Stimulated activated CD8-positive, alpha-beta memory T cell treated with anti-CD3 and anti-CD28 coated beads, Interleukin-7, amount 100 ng/mL, for 1 hour (primary cell): ENCODE measurements at places on chromosomes 12 and 14.

- DNase-seq: no peak
Measured at GRCh38 chr12:48956279-48957140, 777 bp downstream of the ARF3 start.

DNA sequence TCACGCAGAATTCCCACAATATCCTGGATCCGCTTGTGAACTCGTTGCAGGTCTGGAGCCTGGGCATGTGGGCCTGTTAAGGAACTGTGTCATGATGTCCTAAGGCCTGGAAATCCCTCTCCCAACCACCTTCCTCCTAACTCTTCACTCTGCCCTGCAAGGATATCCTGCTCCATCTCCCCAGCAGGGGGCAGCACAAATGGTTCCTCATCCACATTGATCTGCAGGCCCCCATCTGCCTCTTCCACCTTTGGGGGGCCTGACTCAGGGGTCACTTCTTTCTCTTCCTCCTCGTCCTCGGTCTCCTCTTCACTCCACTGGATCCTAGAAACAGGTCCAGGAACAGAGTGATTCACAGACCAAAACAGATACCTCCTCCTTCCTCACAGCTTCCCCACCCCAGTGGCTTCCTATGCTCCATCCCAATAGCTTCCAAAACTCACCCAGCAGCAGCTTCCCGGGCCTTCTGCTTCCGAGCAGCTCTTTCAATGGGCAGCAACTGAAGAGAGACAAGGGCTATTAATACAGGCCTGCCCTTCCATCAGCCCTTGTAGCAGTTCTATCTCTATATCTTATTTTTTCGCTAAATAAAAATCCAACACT, 4.5 kb downstream of the NOP2 start:
- peak; percentile 61 for DNase-seq

DNA sequence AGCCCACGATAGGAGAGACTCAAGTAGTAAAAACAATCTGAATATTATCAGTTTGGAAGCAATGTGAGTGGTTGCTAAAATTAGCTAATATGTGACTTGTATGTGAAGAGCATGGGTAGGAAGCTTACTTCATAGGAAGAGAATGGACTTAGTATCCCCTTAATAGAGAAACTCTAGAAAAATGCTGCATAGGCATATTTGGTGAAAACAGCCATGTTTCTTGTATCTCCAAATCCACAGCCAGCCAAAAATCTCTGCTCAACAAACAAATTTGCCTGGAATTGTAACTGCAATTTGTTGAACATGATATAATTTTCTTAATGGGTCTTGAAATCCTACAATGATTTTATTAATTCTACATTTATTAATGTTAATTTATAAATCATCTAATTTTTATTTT, 1252.9 kb upstream of the TMEM132C start:
- DNase-seq: no peak

DNA sequence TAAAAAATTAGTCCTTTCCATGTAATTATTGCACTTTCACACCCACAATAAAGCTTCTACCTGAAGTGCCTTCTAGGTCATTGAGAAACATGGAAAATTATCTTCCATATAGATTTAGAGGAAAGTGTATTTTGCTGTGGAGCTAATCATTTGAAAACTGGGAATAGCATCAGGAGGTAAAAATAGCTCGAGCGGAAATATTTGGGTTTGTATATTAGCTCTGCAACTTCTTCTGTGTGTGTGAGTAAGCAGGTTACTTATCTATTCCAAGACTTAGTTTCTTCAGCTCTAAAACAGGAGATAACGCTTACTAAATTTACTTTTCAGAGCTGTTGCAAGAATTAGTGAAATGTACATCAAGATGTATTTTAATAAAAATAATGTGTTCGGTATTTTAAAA, 95.0 kb upstream of the MON2 start:
- DNase-seq: no peak

DNA sequence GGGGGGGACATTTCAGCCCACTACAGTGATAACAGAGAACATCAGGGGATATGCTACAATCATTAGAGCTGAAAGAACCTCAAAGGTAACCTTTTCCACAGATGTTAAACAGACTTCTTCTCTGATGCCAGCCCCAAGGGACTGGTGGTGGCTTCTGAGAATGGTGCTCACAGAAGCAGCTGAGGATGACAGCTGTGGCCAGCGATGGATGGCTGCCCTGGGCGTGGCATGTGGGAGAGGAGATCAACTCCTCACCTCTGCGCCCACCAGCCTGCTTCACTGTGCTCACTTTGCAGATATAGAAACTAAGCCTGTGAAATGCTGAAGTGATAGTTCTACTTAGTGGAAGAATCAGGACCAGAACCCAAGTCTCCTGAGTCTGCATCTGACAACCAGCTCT, 33.0 kb downstream of the FOXN3 start:
- DNase-seq: no peak

GRCh38 chr12:130945786-130946492, 7.8 kb upstream of the ADGRD1 start:
- DNase-seq: no peak

DNA sequence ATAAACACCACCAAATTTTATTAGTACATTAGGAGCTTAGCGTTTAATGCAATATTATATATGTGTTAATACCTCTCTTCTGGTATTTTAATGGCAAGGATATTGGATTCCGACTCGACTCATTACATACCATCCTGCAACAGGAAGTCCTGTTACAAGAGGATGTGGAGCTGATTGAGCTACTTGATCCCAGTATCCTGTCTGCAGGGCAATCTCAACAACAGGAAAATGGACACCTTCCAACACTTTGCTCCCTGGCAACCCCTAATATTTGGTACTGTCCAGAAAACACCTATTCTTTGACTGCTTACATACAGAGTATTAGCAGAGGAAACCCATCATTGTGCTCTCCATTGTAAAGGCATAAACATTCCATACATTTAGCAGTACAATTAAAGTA, 45.2 kb downstream of the VEZT start:
- no peak for DNase-seq

DNA sequence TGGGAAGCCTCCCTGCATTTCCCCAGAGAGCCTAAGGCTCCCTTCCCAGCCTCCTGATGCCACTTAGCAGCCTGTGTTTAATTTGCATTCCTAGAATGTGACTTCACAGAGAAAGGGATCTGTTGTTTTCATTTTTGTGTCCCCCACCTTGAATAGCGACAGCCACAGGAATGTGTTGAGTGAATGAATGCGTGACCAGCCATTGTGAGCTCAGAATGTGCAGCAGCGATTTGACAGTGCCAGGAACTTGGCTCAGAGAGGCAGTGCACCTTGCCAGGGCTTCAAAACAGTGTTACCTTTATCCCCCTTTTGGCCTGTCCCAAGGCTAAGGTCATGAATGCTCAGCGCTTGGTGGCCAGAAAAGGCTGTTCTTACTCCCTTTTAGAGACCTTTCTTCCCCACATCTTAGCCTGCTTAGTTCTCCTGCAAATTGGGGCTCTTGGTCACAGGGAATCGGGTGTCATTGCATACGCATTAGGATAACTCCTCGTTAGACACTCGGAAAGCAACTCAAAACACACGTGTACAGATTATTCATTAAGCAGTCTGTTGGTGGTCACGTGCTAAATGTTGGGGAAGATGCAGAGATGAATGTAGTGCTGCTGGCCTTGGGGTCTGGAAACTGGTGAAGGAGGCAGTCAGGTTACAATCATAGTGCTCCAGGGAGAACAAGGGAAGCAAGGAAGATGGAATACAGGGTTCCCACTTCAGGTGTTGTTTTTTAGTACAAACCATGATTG, 9.8 kb downstream of the NTF3 start:
- no peak for DNase-seq

- no peak for DNase-seq
Measured at GRCh38 chr12:88144546-88145468, 2.7 kb downstream of the TMTC3 start.

DNA sequence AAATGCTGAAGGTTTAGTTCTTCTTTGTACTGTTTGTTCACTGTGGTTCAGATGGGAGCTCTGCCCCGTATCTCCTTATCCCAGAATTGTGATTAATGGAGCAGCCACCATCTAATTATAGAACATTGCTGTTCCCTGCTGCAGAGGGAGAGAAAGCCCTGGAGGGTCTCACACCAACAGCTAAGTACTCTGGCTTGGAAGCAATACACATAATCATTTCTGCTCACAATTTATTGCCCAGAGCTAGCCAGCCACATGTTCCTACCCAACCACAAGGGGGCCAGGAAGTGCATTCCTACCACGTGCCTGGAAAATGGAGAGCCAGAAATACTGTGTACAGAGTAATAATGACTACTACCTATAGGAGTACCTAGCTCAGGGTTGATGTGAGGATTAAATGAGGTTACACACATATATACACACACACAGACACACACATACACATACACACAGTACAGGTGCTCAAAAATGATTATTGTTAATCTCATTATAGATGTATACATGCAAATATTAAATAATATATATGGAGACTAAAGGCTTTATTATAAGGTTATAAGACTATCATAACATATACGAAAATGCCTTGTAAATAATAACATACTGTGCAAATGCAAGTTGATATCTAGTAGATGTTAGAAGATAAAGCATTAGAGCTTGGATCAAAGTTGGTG, 22.3 kb downstream of the MSRB3 start:
- no peak for DNase-seq

GRCh38 chr12:79525357-79525756, 165.4 kb downstream of the PAWR start:
- DNase-seq: no peak

DNA sequence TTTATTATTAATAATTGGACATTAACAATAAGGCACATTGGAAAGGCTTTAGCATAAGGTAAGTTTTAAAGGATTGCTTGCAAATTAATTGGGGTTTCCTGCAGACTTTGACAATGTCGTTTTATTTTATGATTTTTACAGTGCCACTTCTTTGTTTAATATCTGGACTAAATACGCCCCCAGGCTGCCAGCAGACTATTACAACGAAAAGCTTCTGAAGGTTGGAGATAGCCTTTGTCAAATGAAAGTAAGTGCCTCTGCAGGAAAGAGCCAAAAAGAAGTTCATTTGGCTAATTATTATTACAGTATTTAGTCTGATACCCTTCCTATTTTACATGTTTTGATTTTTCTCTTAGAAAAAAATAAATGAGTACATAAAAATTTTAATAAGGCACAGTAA, 11.3 kb downstream of the CFAP54 start:
- no peak for DNase-seq

DNA sequence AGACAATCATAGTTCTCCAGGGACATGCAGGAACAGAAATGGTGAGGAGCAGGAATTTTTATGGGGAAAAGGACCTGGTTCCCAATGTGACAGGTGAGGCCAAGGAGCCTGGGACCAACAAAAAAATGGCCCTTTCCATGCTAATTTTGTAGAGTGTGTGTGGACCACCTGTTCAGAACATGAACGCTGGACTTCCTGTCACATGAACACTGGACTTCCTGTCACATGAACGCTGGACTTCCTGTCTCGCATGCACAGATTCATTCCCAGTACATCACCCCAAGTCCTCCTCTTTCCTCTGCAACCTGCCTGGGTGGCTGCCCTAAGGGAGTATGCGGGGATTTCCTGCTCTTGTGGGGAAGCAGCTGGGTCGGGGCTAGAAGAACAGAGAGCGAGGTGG, 10.1 kb downstream of the FGF6 start:
- DNase-seq: no peak

GRCh38 chr14:46488374-46488773, 163.2 kb downstream of the RPL10L start:
- no peak for DNase-seq

GRCh38 chr12:1808036-1808797, 12.1 kb upstream of the LRTM2 start:
- DNase-seq: no peak

DNA sequence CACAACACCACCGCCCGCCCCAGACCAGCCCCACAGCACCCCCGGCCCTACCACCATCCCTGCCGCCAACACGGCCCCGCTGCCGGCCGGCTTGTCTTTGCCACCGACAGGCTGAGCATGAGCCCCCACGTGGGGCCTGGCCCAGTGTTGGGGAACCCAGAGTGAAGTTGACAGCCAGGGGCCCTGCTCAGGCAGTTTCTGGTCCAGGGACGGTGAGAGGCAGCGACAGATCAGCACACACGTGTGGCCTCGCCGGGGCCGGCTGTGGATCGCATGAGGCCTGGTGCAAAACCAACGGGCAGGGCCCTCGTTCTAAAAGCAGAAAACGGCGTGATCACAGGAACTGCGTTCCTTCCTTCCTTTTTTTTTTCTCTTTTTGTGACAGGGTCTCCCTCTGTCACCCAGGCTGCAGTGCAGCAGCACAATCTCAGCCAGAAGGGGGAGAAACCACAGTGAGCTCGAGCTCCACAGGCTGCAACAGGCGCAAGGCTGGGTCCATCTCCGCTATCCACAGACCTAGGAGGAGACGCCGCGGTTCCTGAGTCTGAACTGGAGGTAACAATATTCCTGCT, 50.5 kb upstream of the FBRSL1 start:
- no peak for DNase-seq

DNA sequence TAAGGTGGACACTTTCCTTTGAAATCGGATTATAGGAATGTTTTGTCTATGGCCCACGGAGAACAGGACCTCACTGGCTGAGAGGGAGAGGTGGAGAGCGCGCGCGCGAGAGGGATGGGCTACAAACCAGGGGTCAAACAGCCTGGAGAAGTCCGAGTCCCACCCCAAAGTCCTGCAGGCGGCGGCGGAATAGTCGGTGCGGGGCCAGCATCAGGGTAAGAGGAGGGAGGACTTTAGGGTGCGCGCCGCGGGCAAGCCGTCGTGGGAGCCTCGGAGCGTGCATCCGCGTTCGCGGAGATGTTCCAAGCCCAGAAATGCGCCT, 3.3 kb upstream of the HOXC8 start:
- DNase-seq: no peak

DNA sequence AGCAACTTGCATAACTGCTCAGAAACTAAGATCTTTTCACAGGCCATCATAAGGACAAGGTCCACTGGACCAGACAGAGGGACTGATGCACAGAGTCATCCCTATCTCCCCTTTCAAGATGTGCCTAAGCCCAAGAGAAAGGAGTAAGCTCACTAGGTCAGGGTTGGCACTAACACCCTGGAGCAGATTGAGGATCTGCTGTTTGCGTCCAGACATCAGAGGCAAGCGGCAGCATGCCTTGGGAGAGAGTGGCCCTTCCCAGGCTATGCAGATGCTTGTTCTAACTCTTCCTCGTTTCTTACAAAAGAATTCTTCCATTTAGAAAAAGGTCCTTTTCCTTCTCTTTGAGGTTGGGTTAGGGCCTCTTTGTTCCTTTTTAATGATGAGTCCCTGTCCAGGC, 187.2 kb downstream of the KCNA5 start:
- no peak for DNase-seq

- DNase-seq: no peak
Measured at GRCh38 chr12:1692226-1692625, 1.4 kb downstream of the ADIPOR2 start.

GRCh38 chr12:117052386-117053049, 46.7 kb downstream of the TESC start:
- no peak for DNase-seq

DNA sequence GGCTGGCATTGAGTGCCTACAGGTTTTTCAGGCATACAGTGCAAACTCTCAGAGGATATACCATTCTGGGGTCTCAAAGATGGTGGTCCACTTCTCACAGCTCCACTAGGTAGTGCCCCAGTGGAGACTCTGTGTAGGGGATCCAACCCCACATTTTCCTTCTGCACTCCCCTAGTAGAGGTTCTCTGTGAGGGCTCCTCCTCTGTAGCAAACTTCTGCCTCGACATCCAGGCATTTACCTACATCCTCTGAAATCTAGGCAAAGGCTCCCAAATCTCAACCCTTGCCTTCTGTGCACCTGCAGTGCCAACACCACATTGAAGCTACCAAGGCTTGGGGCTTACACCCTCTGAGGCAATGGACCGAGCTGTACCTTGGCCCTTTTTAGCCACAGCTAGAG, 179.2 kb downstream of the CCDC91 start:
- no peak for DNase-seq

- no peak for DNase-seq
Measured at GRCh38 chr12:30624009-30624408, 71.7 kb downstream of the IPO8 start.

- DNase-seq: no peak
Measured at GRCh38 chr12:774051-774614, 21.8 kb downstream of the WNK1 start.
